GM03348 (cell line): ENCODE measurements at places on chromosomes 12 and 14.

- no peak for DNase-seq
Measured at GRCh38 chr14:59964251-59965007, 44.5 kb downstream of the LRRC9 start.

- no peak for DNase-seq
Measured at GRCh38 chr14:95614349-95614748, 71.9 kb upstream of the TCL1B start.

- no peak for DNase-seq
Measured at GRCh38 chr12:107641154-107641553, 44.4 kb upstream of the PWP1 start.

DNA sequence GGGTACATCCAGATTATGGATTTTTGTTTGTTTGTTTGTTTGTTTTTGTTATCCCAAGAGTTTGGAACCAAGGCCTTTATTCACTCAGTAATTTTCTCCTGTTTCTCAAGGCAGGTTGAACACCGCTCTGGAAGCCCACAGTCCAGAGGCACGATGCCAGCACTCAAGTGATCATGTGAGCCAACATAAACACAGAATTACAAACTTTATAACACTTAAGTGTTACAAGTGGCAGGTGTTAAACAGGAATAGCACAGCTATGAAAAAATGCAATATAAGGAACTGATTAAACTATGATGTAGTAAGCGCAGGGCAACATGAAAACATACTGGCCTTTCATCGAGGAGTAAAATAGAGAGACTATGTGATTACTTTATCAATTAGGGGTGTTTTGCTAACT, 1885.8 kb upstream of the SEL1L start:
- DNase-seq = no peak

GRCh38 chr12:11672256-11673191, 23.1 kb downstream of the ETV6 start:
- no peak for DNase-seq

GRCh38 chr14:101472518-101472849, 88.8 kb upstream of the DIO3 start:
- DNase-seq = no peak

DNA sequence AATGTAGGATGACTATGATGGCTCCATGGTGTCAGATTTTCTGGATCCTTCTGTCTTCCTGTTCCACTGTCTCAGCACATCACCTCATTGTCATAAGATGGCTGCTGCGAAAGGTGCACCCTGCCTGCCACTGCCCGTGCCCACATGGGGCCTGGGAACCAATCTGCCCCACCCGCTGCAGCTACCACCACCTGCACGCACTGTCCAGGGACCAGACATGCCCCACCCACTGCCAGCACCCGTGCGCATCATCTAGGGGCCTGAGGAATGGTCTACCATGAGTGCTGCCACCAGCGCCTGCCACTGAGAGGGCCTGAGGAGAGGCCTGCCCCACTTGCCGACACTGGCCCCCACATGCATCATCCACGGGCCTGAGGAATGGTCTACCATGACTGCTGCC, 23.8 kb downstream of the CYP46A1 start:
- no peak for DNase-seq
